Hippocampal formation (tissue), 2 donors: ENCODE measurements at places on chromosomes 12 and 14.

- DNase-seq: no peak
These were observed 45.3 kb upstream of the SINHCAF start for GRCh38 chr12:31371256-31371620.

GRCh38 chr14:103489621-103490020 lies 33.0 kb downstream of the CKB start:
- DNase-seq: no peak

GRCh38 chr12:108605000-108605689 lies 7.3 kb upstream of the TMEM119 start:
- no peak for DNase-seq

- DNase-seq: no peak
These were observed 33.9 kb downstream of the SLC35F4 start for GRCh38 chr14:57831981-57832380.

GRCh38 chr14:23228812-23229211 lies 8.9 kb upstream of the RNF212B start:
- DNase-seq: no peak

DNA sequence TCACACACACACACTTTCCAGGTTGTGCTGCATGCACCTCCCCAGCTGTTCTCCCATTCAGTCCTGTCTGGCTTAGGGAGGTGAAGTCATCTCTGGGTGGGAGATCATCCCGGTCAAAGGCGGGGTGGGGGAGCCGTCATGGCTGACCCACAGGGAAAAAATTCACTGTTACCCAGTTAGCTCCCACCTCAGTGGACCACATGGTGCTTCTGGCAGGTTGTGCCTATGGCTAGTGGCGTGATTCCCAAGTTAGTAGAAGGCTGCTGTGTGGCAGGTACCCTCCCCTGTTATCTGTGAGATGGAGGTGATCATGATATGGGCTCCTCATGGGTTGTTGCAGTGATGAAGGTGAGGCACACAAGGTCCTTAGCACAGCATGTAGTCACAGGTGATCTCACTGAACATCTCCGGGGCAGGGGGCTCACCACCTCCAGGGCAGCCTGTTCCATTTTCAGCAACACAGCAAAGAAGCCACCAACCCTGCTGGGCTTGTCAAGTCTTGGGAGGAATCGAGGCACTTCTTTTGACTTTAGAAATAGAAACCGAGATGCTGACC lies 154.9 kb upstream of the CCND2 start:
- DNase-seq: no peak

- DNase-seq: no peak
These were observed 221 bp downstream of the MARCHF9 start for GRCh38 chr12:57755194-57755453.

DNA sequence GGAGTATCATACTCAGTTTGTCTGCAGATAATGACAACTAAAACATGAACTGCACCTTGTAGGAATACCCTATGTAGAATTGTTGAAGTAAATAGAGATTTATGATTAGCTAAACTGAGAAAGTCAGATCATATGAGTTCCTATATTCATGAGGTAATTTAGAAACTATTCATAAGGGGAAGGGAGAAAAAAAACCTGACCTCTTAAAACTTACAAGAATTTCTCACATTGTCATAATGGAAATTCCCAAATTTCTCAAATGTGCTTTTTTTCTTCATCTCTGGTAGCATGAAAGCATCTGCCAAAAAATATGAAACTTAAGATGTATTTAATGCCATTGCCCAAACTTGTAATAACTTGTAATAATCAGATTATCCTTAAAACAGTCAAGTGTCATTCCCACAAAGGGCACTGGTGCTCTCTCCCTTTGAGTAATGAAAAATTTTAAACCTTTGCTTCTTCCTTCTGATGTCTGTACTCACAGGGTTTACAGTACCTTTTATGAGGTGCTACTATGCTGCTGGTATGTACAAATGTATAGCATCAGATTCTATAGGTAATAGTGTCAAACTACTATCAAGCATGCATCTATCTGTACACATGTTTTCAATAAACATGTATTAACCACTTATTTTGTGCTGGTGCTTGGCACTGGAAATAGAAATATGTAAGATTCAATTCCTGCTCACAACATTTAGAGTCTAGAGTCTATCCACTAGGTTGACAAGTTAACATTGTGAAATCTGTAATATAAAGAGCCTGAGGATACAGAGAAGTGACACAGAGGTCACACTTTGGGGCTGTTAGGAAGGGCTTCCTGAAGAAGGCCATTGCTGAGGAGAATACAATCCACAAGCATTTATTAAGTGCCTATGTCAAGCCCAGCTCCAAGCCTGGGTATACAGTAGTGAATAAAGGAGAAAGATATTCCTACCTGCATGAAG lies 17.4 kb upstream of the DRAM1 start:
- DNase-seq: no peak
